Activated T-helper 2 cell treated with anti-CD3 and anti-CD28 coated beads, Interferon-gamma antibody, Interleukin-2, Interleukin-4, amounts not matched to agents 10 μg/mL and 5 μg/mL and 100 μg/mL, durations not matched to agents 14 hours and 24 hours and 36 hours (primary cell): ENCODE measurements at places on chromosomes 16 and 17.
A peak's percentile ranks its signal among the peaks of the same experiment; 100 is the strongest.

GRCh38 chr16:48139517-48139916 is 16.3 kb downstream of the ABCC12 start:
- no peak overlapping the region for H3K4me3 ChIP-seq
- H3K27me3 ChIP-seq, result peaks cover 8% of the 10 kb centered on the region
- H3K4me1 ChIP-seq, result peaks cover 3% of the 10 kb centered on the region
- no peaks in the 10 kb centered on the region for H3K36me3 ChIP-seq
- no peak overlapping the region for H3K27ac ChIP-seq

DNA sequence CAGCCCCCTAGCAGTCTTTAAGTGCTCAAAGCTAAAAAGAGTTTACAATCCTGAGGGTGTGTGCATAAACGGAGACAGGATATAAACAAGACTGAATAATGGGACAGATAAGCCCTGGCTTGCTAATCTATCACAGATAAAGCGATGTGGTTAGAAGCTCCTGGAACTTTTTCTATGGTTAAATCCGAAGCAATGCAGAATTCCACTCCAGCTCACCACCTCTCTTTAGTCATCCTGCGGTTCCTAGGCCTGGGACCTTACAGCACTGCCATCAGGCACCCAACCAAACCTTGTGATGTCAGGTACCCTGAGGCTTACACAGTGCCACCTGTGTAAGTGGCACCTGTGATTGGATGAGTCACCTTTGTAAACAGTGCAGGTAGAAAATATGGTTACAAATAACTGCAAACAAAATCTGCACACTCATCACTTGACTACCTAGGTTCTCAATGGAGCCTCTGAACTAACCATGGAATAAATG is 31.5 kb upstream of the B4GALNT2 start:
- no peak for DNase-seq
- H3K27ac ChIP-seq, result no peak overlapping the region
- no peaks in the 10 kb centered on the region for H3K36me3 ChIP-seq
- H3K4me1 ChIP-seq, result no peaks in the 10 kb centered on the region
- peaks cover 2% of the 10 kb centered on the region for H3K27me3 ChIP-seq
- no peak overlapping the region for H3K4me3 ChIP-seq

GRCh38 chr16:49766225-49766624 is 89.7 kb downstream of the ZNF423 start:
- no peaks in the 10 kb centered on the region for H3K36me3 ChIP-seq
- H3K27me3 ChIP-seq, result no peaks in the 10 kb centered on the region
- H3K4me1 ChIP-seq, result no peaks in the 10 kb centered on the region
- no peak overlapping the region for H3K27ac ChIP-seq

- no peak for DNase-seq
- peaks cover 21% of the 10 kb centered on the region for H3K4me1 ChIP-seq
- no peak overlapping the region for H3K4me3 ChIP-seq
- H3K27me3 ChIP-seq, result no peaks in the 10 kb centered on the region
- H3K36me3 ChIP-seq, result peaks cover 77% of the 10 kb centered on the region
Observed at GRCh38 chr17:38717139-38717745, 12.2 kb downstream of the MLLT6 start.

DNA sequence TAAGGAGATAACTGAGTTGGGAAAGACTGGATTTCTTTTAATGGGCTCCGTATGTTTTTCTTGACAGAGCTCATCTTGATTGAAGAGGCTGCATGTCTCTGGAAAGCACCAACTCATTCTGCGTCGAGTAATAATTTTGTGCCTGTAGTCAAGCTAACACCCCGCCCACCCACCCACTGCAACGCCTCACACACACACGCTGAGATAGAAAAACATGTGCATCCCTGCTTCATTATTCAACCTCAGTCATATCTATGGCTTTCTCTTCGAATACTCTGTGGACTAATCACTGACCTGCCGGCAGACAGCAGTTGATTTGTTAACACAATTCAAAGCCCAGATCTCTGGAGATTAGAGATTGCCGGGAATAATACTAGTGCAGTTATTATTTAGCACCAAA is 220.2 kb upstream of the TOM1L1 start:
- no peak overlapping the region for H3K27ac ChIP-seq
- H3K4me1 ChIP-seq, result no peaks in the 10 kb centered on the region
- H3K4me3 ChIP-seq, result no peak overlapping the region

DNA sequence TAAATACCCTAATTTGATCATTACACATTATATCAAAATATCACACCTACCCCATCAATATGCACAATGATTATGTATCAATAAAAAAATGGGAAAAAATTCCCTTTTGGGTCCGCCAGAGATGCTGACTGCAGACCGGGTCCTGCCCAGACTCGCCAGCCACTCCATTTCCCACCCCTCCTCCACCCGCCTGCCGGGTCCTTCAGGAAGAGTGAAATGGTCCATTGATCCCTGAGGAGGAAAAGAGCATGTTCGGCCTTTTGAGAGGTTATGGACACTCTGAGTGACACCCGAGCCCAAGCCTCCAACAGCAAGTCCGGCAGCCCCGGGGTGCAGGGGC is 123.9 kb upstream of the ZFHX3 start:
- H3K27me3 ChIP-seq, result peaks cover 1% of the 10 kb centered on the region
- no peak overlapping the region for H3K4me3 ChIP-seq
- H3K27ac ChIP-seq, result no peak overlapping the region
- DNase-seq, result no peak

DNA sequence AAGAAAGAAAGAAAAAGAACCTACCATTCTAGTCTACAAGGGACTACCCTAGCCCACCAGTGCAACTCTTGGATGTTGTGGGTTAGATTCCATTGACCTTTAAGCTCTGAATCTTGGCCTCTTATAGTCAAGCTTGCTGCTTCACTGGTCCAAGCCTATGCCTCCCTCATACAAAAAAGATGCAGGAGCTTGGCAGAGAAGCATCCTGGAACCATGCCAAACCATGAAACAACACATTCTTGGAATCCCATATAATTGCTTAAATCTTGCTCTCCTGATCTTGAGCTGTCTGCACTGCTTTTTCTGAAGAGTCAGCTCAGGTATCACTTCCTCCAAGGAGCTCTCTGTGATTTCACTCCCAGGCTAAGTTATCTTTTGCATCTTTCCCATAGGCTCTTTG is 117.9 kb upstream of the GPR139 start:
- no peak overlapping the region for H3K4me3 ChIP-seq
- no peak overlapping the region for H3K27ac ChIP-seq
- no peaks in the 10 kb centered on the region for H3K4me1 ChIP-seq
- no peaks in the 10 kb centered on the region for H3K27me3 ChIP-seq

DNA sequence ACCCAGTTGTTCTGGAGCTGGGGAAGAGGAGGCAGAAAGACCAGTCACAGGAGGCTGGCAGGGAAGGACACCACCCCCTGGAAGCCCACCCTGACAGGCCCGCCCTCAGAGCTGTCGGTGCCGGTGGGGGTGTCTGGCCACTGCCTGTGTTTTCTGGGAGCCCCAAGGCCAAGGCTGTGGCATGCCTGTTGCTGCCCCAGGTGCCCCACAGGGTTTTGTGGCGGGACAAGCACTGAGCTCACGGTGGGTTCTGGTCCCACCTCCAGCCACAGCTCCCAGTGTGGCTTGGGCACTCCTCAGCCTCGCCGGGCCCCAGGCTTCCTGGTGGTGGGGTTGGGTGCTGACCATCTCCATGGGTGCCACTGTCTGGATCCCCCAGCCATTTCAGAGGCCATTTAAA is 58.0 kb downstream of the ZFPM1 start:
- H3K4me3 ChIP-seq, result no peak overlapping the region
- no peaks in the 10 kb centered on the region for H3K36me3 ChIP-seq
- H3K4me1 ChIP-seq, result no peaks in the 10 kb centered on the region
- H3K27me3 ChIP-seq, result no peaks in the 10 kb centered on the region
- H3K27ac ChIP-seq, result no peak overlapping the region
- DNase-seq, result no peak

- peaks cover 50% of the 10 kb centered on the region for H3K36me3 ChIP-seq
- H3K4me1 ChIP-seq, result peaks cover 6% of the 10 kb centered on the region
- H3K27ac ChIP-seq, result no peak overlapping the region
- no peak for DNase-seq
- H3K4me3 ChIP-seq, result no peak overlapping the region
Observed at GRCh38 chr16:84982434-84982833, 28.9 kb downstream of the ZDHHC7 start.

DNA sequence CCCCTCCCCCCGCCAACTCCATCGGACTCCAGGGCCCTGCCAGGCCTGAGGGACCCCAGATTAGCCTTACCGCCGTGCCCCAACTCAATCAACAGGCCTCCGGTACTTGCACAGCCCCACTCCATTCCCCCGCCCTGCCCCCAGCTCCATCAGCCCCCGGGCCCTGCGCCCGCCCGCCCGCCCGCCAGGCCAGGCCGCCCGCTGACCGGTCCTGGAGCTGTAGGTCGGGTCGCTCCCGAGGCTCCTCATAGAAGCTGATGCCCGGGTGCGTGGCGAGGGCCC is 308 bp downstream of the GTF3C1 start:
- H3K4me3 ChIP-seq, result peak overlapping the region; percentile 97
- peaks cover 19% of the 10 kb centered on the region for H3K36me3 ChIP-seq
- peak overlapping the region; percentile 91 for H3K27ac ChIP-seq
- peaks cover 27% of the 10 kb centered on the region for H3K4me1 ChIP-seq

DNA sequence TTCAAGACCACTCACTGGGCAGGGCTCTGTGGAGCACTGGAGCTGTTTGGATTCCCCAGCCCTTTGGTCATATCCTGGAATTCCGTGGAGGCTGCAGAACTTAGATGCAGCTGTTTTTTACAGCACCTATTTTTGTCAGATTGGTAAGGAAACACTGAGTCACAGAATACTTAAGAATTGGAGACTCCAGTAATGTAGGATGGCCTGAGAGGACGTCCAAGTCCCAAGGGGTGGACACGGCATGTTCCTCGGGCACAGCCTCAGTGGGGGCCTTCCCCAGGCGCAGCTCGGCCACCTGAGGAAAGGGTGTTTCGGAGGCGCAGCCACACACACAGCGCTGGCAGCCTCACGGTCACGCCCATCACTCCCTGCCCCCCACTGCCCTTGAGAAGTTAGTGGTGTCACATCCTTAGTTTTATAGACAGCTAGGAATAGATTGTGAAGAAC is 14.8 kb downstream of the PLD6 start:
- peaks cover 18% of the 10 kb centered on the region for H3K36me3 ChIP-seq
- H3K4me3 ChIP-seq, result no peak overlapping the region
- H3K4me1 ChIP-seq, result peaks cover 10% of the 10 kb centered on the region

DNA sequence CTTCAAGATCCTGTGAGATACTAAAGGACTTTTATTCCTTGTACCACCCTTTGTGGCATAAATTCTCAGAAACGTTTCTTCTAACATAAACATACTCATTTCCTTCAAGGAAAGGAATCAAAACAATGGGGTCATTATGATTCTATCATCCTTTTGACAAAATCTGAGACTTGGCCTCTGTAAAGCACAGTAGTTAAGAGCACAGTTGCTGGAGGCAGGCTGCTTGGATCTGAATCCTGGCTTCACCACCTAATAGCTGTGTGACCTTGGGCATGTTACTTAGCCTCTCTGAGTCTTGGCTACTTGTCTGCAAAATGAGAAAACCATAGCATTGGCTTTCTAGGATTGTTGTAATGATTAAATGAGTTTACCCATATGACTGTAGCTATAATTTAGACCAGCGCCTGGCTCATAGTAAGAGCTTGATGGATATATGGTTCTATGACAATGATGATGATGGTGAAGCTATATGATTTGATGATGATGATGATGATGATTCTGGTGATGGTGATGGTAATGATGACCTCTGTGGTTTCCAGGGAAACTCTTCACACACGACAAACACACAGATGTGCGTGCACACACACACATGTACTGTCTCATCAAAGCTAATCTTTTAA is 6.1 kb upstream of the KRT31 start:
- H3K27ac ChIP-seq, result peak overlapping the region; percentile 82
- no peaks in the 10 kb centered on the region for H3K27me3 ChIP-seq
- no peaks in the 10 kb centered on the region for H3K36me3 ChIP-seq

DNA sequence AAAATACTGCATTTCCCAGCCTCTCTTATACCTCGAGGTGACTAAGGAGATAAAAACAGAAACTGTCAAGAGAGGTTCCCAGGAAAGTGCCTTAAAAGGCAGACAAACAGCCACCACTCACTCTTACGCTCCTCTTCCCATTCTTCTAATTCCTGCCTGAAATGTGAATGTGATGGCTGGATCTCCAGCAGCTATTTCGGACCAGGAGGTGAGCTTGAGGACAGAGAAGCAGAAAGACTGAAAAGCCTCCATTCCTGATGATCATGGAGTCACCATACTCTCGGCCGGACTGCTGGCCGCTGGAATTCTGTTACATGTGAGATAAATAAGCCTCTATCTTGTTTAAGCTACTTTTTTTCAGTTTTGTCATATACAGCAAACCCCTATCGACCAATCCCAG is 41.4 kb upstream of the ABR start:
- H3K4me3 ChIP-seq, result no peak overlapping the region
- H3K27ac ChIP-seq, result no peak overlapping the region
- no peaks in the 10 kb centered on the region for H3K4me1 ChIP-seq
- H3K27me3 ChIP-seq, result peaks cover 9% of the 10 kb centered on the region
- no peak for DNase-seq

DNA sequence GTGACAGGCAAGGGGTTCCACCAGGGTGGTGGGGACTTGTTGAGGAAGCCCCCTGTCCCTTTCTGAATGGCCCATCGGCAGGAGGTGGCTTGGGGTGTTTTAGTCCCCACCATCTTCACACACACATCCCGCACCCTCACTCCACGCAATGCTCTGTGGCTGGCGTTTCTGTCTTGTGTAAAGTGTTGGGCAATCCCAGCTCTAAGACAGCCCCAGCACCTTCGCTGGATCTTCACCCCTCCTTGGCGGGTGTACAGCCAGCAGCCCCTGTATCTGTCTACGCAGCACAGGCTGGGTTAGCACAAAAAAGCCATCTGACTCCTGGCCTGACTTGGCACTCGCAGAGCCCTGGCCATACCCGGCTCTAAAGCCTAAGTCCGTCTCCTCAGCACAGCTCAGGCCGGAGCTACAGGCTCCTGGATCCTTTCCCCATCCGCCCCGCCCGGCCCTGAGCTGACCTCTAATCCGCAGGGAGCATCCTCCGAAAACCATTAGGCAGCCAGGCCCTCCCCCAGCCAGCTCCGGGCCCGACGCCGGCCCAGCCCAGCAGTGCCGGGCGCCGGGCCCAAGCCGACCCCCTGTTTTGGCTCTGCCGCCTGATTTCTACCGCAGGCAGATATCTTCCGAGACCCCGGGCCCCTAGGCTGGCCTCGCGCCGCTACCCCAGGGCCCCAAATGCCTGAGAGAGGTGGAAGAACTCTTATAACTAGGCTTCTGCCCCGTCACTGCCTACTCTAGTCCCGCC is 42.4 kb upstream of the TAC4 start:
- no peak overlapping the region for H3K27ac ChIP-seq
- no peaks in the 10 kb centered on the region for H3K36me3 ChIP-seq
- H3K4me3 ChIP-seq, result no peak overlapping the region
- no peaks in the 10 kb centered on the region for H3K4me1 ChIP-seq
- no peak for DNase-seq

- DNase-seq, result no peak
- H3K4me1 ChIP-seq, result peaks cover 43% of the 10 kb centered on the region
- no peaks in the 10 kb centered on the region for H3K27me3 ChIP-seq
- H3K36me3 ChIP-seq, result no peaks in the 10 kb centered on the region
- no peak overlapping the region for H3K4me3 ChIP-seq
Observed at GRCh38 chr17:27533874-27534815, 77.9 kb downstream of the KSR1 start.
